ENCODE measurements at places on chromosomes 3 and 15.

DNA sequence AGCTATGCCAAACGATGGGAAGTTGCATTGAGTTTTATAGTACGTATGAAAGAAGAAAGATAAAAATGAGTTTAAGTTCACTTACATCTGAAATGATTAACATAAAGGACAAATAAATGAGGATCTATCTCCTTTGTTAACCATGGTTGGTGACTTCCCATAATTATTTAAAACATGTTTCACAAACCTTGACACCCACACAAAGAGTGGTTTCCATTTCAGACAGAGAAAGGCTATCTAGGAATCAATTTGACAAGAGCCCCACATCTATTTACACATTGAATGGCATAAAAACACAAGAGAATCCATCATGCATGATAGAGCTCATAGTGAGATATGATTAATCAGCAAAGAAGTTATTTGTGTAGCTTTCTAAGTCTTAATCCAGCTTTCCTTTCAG is 14.2 kb upstream of the MTMR10 start:
- no peaks in the 10 kb centered on the region for H3K4me1 ChIP-seq
- no peaks in the 10 kb centered on the region for H3K36me3 ChIP-seq
- H3K27ac ChIP-seq, result no peak overlapping the region
- DNase-seq, result no peak
- no peak overlapping the region for H3K4me3 ChIP-seq

DNA sequence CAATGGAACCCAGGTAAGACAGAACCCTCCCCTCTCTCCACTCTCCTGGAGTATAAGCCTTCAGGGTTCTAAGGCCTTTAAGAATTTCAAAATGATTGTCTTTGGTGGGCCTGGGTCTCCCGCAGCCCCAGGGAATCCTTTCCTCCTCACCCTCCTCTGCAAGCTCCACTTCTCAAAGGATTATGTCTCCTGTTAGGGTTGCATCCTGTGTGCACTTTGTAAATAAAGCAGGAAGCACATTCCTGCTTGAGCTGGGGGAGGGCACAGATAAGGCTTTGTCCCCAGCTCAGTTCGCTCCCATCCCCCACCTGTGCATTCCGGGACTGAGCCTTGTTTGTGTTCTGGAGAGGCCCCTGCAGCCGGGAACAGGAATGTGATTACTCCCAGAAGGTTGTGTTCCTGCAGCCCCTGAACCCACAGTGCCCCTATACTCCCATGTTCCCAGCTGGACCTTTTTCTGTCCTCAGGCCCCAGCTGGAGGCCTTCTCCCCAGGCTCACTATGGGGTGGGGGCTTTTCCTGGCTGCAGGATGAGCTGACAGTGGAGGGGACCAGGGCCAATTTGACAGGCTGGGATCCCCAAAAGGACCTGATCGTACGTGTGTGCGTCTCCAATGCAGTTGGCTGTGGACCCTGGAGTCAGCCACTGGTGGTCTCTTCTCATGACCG is 9.5 kb downstream of the TYRO3 start:
- H3K36me3 ChIP-seq, result no peaks in the 10 kb centered on the region
- DNase-seq, result no peak
- H3K27me3 ChIP-seq, result no peaks in the 10 kb centered on the region

- H3K4me3 ChIP-seq, result no peak overlapping the region
- no peaks in the 10 kb centered on the region for H3K27me3 ChIP-seq
Measured at GRCh38 chr3:188752850-188753249, 418.9 kb upstream of the TPRG1 start.

- no peak overlapping the region for H3K4me3 ChIP-seq
- no peaks in the 10 kb centered on the region for H3K27me3 ChIP-seq
- H3K36me3 ChIP-seq, result no peaks in the 10 kb centered on the region
- no peaks in the 10 kb centered on the region for H3K4me1 ChIP-seq
Measured at GRCh38 chr3:161879470-161879869, 382.9 kb downstream of the OTOL1 start.

DNA sequence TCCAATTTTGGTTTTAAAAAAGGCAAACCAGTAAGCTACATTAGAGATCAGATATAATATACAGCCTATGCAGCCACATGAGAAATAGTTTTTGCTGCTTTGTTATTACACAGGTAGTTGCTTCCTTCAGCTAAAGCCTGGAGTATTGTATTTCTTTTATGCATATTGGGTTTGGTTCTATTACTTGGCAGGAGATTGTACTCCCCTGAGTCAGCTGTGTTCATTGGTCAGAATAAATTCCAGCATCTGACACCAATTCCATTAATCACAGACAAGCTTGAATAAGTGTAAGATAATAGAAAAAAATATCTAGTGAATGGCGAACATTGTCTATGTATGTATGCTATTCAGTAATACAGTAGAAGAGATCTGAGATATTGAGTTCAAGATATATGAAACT is 26.1 kb upstream of the ZCWPW2 start:
- H3K4me1 ChIP-seq, result peaks cover 10% of the 10 kb centered on the region
- DNase-seq, result no peak
- H3K27ac ChIP-seq, result no peak overlapping the region
- no peaks in the 10 kb centered on the region for H3K27me3 ChIP-seq
- no peak overlapping the region for H3K4me3 ChIP-seq

DNA sequence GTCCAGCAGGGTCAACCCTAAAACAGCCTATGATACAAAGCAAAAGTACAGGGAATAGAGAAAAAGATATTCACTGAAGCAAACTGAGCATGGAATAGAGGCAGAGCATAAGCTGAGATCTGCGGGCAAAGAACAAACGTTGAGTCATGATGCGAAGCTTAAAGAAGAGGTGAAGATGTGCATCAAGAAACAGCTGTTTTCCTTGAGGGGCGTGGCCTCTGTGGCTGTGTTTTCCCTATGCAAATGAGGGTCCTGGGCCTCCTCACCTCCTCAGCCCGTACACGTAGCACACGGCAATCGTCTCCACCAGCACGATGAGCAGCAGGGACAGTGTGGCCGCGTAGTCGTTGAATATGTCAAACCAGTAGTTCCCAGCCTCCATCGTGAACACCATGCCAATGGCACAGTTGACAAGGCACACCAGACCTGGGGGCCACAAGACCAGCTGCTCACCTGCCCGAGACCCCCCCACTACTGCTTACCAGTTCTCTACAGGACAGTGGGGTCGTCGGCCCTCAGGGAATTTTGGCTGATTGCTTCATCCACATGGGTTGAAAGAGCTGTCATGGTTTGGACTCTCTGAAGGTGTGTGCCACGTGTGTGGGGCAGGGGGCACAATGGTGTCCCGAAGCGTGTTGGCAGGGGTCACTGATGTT is 33.6 kb downstream of the SLC6A20 start:
- H3K4me3 ChIP-seq, result no peak overlapping the region
- no peaks in the 10 kb centered on the region for H3K4me1 ChIP-seq
- DNase-seq, result no peak
- H3K36me3 ChIP-seq, result no peaks in the 10 kb centered on the region

DNA sequence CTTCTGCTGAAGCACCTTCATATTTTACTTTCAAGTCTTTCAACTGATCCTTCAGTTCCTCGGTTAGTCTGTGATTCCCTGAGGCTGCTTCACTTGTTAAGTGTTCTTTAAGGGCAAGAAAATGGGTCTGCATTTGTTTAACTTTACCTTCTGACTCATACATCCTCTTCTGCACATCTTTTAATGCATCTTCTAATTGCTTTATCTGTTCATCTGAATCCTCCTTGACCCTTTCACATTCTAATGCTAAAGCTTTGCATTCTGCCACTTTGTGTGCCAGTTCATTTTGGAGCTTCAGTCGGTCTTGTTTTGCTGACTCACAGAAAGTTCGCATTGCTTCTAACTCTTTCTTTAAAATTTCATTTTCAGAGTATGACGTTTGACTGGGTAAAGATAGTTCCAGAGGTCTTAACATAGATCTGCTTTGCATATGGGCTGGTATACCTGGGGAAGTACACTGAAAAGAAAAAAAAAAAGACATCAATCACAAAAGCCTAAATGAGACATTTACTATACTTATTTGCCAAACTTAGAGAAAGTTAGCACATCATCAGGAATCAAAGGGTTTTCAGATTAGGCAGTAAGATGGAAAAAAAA is 94.3 kb downstream of the UACA start:
- H3K27ac ChIP-seq, result no peak overlapping the region
- DNase-seq, result peak; percentile 8
- H3K36me3 ChIP-seq, result peaks cover 83% of the 10 kb centered on the region
- H3K4me1 ChIP-seq, result peaks cover 3% of the 10 kb centered on the region
- H3K27me3 ChIP-seq, result no peaks in the 10 kb centered on the region

DNA sequence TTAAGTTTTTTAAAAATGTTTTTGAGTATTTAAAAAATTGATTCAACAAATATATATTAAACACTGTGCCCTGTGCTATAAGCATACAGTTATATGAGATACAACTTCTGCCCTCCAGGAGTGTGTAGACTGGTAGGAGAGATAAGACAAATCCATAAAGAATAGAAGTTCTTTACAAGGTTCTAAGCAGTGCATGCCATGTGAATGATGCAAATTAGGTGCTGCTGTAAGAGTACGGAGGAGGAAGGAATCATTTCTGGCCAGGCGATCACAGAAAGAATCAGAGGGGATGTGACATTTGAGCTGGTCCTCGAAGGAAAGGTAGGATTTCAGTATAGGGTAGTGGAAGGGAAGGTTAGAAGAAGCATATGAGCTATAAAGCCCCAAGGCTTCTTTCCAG is 14.0 kb downstream of the MAPKBP1 start:
- no peak for DNase-seq
- peaks cover 15% of the 10 kb centered on the region for H3K4me1 ChIP-seq
- no peaks in the 10 kb centered on the region for H3K36me3 ChIP-seq
- no peak overlapping the region for H3K27ac ChIP-seq
- H3K4me3 ChIP-seq, result no peak overlapping the region
- H3K27me3 ChIP-seq, result no peaks in the 10 kb centered on the region

DNA sequence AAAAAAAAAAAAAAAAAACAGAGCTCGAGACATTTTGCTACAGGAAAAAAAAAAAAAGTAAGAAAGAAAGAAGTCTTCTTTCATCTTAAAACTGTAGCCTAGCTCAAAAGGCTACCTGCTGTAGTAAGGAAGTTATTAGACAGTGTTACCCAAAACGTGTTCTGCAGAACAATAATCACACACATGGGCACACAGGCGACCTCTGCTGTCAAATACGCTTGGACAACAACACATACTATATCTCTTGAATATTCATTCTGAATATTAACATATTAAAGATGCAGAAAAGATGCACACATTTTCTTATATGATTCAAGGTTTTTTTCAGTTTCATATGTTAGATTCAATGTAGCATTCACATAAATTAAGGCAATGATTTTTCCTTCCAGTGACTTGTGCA is 215.8 kb downstream of the ROBO1 start:
- H3K27ac ChIP-seq, result no peak overlapping the region
- H3K4me1 ChIP-seq, result no peaks in the 10 kb centered on the region
- DNase-seq, result no peak
- no peaks in the 10 kb centered on the region for H3K36me3 ChIP-seq

DNA sequence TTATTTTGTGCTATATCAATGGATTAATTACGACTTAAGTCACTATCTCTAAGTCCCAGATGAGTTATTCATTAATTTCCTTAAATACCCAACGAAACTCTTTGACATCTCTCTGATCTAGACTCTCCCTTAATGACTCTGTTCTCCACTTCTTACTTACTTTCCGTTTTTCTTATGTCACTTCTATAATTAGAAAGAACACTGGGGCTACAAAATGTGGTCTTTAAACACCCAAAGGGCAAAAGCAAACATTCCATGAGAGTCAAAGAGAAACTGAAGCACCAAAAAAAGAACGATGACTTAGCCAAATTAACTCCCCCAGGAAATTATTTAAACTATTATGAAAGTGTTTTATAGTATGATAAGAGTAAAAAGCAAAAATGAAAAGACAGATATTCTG is 166.4 kb upstream of the UBE2E2 start:
- H3K27me3 ChIP-seq, result no peaks in the 10 kb centered on the region
- H3K4me3 ChIP-seq, result no peak overlapping the region
- H3K36me3 ChIP-seq, result no peaks in the 10 kb centered on the region
- DNase-seq, result peak; percentile 5

- H3K4me1 ChIP-seq, result no peaks in the 10 kb centered on the region
- H3K27me3 ChIP-seq, result peaks cover 14% of the 10 kb centered on the region
Measured at GRCh38 chr3:46717447-46718231, at the start of gene PRSS50. PRSS50 (minus strand) TSS chr3:46717869; CDS start chr3:46717824, 45 bp downstream.

DNA sequence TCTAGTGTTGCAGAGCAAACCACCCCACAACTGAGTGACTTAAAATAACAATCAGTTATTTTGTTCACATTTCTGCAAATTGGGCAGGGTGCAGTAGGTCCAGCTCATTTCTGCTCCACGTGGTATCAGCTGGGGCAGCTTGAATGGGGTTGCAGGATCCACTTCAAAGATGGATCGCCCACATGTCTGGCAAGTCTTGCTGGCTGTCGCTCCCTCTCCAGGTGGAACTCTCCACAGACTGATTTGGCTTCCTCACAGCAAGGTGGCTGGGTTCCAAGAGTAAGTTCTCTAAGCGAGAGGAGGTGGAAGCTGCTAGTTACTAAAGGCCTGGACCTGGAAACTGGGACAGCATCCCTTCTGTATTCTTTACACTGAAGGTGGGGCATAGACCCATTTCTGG is 213.3 kb downstream of the SLC9A9 start:
- no peak overlapping the region for H3K27ac ChIP-seq
- H3K27me3 ChIP-seq, result no peaks in the 10 kb centered on the region
- H3K4me1 ChIP-seq, result peaks cover 3% of the 10 kb centered on the region
- no peak overlapping the region for H3K4me3 ChIP-seq
- H3K36me3 ChIP-seq, result no peaks in the 10 kb centered on the region
- no peak for DNase-seq

DNA sequence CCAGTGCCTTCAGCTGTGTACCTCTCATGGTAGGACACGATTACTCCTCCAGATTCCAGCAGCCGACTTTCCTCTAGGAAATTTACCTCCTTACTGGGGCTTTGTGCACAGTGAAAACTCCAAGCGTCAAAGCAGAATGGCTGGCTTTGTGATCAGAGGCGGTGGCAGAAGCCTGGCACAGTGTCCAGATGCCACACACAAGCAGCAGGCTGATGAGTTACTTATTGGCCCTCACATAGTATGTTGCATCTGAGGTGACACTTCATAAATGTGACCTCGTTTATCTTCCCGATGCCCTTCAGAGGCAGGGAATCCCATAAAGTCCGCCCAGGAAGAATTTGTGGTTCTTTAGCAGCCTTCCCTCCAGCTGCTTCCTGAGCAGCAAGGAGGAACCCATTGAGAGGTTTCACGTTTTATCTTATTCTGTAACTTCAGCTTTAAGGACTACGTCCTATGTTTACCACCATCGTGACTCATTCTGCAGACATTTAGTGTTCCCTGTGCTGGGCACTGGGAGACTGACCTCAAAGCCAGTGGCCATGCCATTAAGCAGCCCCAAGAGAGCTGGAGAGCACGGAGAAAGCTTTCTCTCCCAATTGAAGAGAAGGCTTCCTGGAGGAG is 107.1 kb upstream of the C15orf61 start:
- DNase-seq, result peak; percentile 73
- no peaks in the 10 kb centered on the region for H3K36me3 ChIP-seq
- H3K4me3 ChIP-seq, result no peak overlapping the region
- H3K27ac ChIP-seq, result no peak overlapping the region

DNA sequence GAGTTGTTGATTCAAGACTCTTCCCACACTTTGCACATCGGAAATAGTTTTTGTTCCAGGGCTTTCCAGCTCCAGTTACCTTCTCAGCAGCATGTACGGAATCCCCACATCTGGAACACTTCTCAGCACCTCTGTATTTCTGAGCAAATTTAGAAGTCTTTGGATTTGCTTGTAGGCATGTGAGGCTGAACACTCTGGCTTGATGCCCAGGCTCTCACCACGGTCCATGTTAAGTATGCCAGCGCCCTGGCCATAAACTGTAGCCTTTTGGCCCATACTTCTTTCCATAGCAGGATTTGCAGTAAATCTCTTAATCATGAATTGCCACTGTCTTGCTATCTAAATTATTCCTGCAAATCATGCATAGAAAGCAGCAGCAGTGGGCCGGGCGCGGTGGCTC is 24.4 kb downstream of the ATP2C1 start:
- DNase-seq, result peak; percentile 31
- no peak overlapping the region for H3K4me3 ChIP-seq
- no peaks in the 10 kb centered on the region for H3K27me3 ChIP-seq
- peaks cover 3% of the 10 kb centered on the region for H3K4me1 ChIP-seq

Measured in osteoblast (primary cell).